ENCODE measurements at places on chromosomes 7 and 10. TPM values are rescaled to one million over a fixed set of nuclear protein-coding genes. Genes with fewer than 3 reads are reported as not detected.

PHKG1 gene
- total RNA-seq: 0.63 TPM

TLL2 gene
- total RNA-seq: not detected

DNA sequence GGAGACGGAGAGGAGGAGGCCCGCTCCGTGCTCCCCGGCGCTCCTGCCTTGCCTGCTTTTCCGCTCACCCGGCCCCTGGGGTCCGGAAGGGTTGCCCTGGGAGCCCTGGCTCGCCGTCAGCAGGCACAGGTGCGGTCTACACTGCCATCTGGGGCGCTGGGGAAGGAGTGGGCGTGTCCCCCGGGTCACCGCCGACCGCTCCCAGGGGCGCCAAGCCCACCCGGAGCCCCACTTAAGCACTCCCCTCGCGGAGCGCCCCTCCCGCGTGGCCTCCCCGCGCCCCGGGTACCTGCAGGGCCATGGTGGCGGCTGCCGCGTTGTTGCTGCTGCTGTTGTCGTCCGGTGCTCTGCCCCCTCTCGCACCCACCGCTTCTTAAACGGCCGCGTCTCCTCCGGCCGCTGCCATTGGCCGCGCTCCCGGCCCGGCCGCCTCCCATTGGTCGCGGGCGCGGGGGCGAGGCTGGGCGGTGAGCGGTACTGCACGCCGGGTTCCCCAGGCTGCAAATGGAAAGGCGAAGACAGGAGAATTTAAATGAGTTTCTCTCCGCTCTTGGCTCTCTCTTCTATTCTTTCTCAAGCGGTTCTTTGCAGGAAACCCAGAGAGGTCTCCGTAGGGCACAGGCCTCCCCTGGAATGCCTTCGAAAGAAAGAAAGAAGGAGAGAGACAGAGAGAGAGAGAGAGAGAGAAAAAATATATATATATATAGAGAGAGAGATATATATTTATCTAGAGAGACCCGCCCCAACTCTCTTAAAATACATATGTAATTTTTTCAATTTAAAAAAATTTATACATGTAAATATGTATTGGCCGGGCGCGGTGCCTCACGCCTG is at the start of gene ACBD7:
ACBD7 (minus strand) TSS at position 349 of the 834 bp plus-strand sequence; CDS start at position 301, 48 bp downstream.
- peak; percentile 59 for DNase-seq

TRIM50 gene
- total RNA-seq: not detected

DNA sequence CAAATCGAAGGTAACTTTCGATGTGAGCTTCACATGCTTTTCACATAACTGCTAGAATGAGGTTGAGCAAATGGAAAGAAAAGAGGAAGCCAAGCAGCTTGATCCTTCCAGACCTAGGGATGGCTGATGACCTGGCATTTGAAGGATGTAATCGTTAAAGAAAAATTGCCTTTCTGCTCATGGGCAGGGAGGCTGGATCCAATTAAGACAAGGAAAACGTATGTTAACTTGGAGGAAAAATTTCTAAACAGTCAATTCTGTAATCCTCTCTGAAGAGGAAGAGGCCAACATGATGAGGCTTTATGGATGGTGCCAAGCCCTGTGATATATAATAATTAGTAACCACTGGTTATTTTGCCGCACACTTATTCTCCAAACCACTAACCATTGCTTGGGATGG is 12.5 kb downstream of the GRK5 start:
- DNase-seq: no peak

CCL26 gene
- 3.0 TPM for total RNA-seq

GRCh38 chr10:82399850-82400249 is 524.9 kb downstream of the NRG3 start:
- no peak for DNase-seq

DNA sequence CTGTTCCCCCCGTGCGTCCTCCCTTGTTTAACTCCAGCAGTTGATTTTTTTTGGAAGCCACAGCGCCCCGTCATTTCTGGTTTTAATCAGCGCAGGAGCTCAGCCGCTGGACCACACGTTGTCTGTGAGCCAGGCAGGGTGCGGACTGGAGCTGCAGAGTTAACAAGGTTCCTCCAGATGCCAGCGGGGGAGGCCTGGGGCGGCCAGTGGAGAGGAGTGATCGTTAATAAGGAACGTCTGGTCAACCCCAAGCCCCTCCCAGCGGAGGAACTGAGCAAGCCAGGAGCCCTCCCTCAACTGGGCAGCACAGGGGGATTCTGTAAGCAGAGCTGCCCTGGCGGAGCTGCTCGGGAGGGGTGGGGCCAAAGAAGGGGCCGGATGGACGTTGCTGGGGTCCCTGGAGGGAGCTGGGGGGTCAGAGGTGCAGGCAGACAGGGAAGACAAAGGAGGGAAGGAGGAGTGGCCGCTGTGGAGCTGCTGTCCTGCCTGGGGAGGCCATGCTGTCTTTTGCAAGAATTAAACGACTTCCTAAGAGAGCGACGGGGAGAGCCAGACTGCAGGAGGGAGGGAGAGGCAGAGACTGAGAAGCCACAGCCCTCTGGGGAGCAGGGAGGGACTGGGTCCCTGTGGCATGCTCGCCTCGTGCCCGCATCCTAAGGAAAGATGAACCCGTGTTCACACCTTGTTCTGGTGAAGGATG is 537.1 kb upstream of the FOXK1 start:
- DNase-seq: no peak

DNA sequence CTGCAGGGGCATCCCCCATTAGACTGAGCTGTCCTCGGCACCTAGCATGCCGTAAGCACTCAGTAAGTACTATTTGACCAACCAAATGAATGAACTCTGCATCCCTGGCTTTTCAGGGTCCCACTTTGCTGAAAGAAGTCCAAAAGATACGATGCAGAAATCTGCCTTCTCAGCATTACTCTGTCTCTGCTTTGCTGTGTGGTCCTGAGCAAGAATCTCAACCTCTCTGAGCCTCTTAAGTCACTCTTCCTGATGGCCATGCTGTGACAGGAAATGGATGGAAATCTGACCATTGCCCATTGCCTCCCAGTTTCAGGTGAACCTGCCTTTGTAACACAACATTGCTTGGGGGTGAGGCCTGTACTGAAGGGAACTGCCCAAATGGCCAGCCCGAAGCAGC is 48.0 kb downstream of the GPAM start:
- no peak for DNase-seq

DNA sequence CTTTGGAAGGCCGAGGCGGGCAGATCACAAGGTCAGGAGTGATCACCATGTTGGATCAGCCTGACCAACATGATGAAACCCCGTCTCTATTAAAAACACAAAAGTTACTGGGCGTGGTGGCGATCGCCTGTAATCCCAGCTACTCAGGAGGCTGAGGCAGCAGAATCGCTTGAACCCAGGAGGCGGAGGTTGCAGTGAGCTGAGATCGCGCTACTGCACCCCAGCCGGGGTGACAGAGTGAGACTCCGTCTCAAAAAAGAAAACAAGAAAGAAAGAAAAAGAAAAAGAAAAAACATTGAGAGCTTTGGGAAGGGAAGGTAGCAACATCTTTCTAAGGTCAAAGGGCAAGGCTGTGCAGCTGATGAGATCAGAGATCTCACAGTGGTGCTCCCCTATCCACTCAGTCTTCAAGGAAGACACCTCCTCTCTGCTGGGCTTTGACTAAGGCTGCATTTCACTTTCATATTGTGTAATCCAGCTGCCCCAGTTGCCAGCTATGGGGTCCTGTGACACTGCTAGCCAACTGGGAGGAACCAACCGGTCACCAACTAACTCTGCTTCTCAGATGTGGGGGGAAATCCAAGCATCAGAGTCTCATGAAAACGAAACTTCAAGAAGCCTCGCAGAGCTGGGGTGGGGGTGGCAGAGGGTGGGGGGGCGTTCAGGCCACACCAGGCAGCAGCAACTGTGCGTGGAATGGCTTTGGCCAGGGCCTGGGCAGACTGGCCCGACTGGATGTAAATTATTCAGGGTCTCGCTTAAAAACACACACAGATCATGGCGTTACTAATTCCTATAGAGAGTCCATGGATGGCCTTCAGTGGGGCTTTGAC is 1.5 kb downstream of the IL15RA start:
- no peak for DNase-seq

RNF133 gene
- 3.1 TPM for total RNA-seq

DNA sequence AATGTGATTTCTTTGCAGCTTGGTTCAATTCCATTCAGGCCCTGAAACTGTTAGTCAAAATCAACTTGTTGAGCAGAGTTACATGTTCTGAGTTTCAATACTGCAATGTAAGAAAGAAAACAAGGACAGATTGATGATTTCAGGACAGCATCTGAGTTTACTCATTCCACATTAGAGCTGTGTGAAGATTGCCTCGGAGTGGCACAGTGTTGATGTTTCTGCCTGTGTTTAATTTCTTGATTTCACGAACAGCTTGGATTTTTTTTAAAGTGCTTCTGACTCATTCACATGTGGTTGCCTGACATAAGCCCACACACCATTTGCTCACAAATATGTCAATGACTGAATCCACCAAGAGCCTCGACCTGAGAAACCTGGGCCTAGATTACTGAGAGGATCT is 101.2 kb upstream of the PARD3 start:
- DNase-seq: no peak

- DNase-seq: no peak
Measured at GRCh38 chr10:113100281-113100680, 150.2 kb downstream of the TCF7L2 start.

DNA sequence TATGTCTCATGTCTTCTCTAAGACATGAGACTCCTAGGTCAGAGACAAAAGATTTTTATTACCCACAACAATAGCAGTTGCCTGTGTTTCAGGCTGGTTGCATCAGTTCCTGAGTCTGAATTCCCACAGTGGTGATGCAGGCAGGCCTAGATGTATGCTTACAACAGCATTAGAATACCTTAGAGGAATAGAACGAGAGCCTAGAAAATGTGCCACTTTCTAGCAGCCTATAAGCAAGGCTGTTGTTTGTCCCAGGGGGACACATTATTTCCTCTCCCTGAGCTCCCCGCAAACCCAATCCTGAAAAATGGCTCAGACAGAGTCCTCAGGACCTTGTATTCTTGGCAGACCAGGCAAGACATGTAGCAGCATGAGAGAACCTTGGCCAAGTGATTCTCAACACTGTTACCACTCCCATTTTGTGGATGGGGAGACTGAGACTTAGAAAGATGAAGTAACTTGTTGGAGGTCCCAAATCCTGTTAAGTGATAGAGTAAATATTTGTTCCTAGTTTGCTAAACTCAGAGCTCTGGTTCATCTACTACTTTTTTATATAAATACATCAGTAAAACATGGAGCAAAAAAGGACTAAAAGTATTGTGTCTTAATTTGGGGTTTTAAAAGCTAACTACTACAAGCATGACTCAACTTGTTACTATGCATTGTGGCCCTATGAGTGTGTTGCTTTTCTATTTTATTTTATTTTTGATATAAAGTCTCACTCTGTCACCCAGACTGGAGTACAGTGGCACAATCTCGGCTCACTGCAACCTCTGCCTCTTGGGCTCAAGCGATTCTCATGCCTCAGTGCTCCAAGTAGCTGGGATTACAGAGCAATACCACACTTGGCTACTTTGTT is 14.2 kb downstream of the VTI1A start:
- DNase-seq: no peak

NOS3 gene
- total RNA-seq: 29.4 TPM

GRCh38 chr7:37430640-37431039 is 18.0 kb downstream of the ELMO1 start:
- DNase-seq: no peak

- DNase-seq: no peak
Measured at GRCh38 chr10:31028081-31028480, 3.6 kb downstream of the ZNF438 start.

DNA sequence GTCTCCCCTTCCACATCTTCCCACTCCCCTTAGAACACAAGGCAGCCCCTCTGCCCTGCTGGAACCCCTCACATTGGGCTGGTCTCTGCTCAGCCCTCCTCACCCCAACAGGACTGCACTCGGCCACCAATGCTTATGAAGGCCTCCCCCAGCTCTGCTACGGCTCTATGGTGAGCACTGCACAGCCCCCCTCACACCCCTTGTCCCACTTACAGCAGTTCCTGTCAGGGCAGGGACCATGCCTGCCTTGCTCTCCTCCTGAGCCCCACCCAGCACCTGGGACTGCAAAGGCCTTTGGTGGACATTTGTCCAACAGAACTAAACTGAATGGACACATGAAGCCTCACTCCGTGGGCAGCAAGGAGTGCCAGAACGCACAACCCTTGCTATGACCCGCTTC is 171.9 kb downstream of the GRID1 start:
- DNase-seq: no peak

FFAR4 gene
- 3.0 TPM for total RNA-seq

DNA sequence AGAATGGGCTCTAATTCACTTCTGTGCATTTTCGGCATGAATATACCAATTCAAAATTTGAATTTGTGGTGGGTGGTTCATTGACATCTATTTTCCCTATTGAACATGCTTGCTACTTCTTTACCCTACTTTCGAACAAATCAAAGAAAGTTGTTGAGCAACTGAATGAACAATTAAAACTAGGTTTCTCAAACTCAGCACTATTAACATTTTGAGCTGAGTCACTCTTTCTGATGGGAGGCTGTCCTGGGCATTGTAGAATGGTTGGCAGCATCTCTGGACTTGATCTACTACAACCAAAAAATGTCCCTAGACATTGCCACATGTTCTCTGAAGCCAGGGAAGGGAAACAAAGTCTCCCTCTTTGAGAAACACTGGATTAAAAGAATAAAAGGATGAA is 116.7 kb downstream of the COL28A1 start:
- no peak for DNase-seq

GRCh38 chr7:104980841-104981671 is 32.9 kb upstream of the KMT2E start:
- no peak for DNase-seq

SLC35G1 gene
- 3.8 TPM for total RNA-seq

DNA sequence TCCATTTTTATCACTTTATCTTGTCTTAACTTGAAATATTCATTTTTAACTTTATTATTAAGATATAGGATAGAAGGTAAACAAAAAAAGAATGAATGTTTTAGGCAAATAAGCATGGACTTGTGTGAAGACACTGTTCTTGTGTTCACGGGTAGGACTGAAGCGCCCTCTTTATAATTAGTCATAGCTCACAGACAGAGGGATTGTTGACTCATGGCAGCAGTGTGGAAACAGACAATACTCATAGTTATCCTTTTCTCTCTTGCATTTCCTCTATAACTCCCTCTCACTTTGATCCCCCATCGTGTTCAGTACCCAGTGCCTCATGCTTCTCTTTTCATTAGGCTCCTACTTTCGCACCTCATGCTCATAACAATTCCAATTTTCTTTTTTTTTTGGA is 731.8 kb downstream of the PHTF2 start:
- DNase-seq: no peak

DNA sequence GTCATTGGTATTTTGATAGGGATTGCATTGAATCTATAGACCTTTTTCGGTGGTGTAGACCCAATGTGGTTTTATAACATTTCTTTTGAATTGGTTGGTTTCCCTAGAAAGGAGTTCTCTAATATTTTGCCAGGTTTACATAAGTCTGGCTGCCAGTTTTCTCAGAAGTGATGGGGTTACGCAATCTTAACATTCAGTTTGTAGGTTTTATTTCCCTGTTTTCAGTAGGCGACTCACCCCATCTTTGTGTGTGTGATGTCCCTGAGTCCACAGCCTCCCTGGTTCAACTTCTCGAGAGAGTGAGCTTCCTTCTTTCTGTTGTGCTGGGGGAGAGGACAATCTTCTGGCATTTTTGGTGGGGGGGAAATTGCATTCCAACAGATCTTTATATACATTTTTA is 9.6 kb upstream of the KIF5B start:
- no peak for DNase-seq

MYH16 gene
- total RNA-seq: not detected
